ENCODE measurements at places on chromosomes 1 and 21.
A peak's percentile ranks its signal among the peaks of the same experiment; 100 is the strongest.

- peak; percentile 52 for DNase-seq
Observed at GRCh38 chr1:246417152-246417812, 89.8 kb downstream of the SMYD3 start.

- peak; percentile 43 for DNase-seq
Observed at GRCh38 chr1:192550922-192551534, 24.5 kb upstream of the RGS1 start.

- DNase-seq, result no peak
Observed at GRCh38 chr1:161482610-161483009, 22.6 kb upstream of the FCGR2A start.

- peak; percentile 9 for DNase-seq
Observed at GRCh38 chr1:168626326-168626725, 49.9 kb downstream of the XCL1 start.

Data from hematopoietic multipotent progenitor cell treated with erythropoietin and hydrocortisone succinate and interleukin-3 and kit ligand, for 6 days (in vitro differentiated cells).